IMR-90 (cell line): ENCODE measurements at places on chromosomes 11 and 22.

GRCh38 chr11:726278-727220 is 20.5 kb downstream of the EPS8L2 start:
- peak; percentile 26 for DNase-seq

- no peak for DNase-seq
These were observed 59.7 kb upstream of the BARX2 start for GRCh38 chr11:129315781-129316579.

- no peak for DNase-seq
These were observed 25.5 kb upstream of the AMPD3 start for GRCh38 chr11:10429526-10429925.

DNA sequence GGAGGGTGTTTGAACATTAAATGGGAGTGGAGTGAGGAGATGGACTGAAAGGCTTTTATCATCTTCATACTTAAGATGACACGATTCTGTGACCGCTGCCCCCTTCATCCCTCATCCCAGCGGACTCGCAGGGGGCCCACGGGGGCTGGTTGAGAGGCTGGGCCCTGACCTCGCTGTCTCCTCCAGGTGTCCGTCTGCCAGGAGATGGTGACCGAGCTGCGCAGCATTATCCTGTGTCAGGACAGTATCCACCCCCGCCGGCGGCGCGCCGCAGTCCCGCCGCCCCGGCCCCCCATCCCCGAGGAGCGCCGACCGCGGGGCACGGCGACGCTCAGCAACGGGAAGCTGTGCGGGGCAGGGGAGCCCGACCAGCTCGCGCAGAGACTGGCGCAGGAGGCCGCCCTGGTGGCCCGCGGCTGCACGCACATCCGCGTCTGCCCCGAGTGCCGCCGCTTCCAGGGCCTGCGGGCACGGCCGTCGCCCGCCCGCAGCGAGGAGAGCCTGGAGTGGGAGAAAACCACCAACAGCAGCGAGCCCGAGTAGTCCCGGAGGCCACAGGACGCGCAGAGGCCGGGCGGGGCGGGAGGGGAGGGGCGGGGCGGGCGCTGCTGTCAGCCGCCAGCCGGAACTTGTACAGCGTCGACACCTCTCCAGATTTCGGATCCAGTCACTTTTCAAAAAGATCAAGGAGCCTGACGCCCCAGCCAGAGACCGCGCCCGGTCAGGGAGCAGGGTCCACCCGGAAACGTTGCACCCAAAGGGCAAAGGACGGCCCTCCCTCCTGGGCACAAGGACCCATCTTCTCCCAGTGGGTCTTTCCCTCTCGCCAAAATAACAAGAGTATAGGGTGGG is 38.0 kb upstream of the TBCEL start:
- peak; percentile 29 for DNase-seq

- DNase-seq, result peak; percentile 43
These were observed 65.2 kb downstream of the ALX4 start for GRCh38 chr11:44244639-44245310.

GRCh38 chr22:24481641-24482040 is 13.5 kb upstream of the UPB1 start:
- DNase-seq, result no peak

GRCh38 chr11:123977731-123978347 is at the start of gene OR10S1:
TSS of gene OR10S1 (minus strand) at chr11:123977781. CDS start at chr11:123977664, 117 bp downstream.
- DNase-seq, result no peak

- peak; percentile 13 for DNase-seq
These were observed 14.4 kb downstream of the OVCH2 start for GRCh38 chr11:7691759-7692350.

DNA sequence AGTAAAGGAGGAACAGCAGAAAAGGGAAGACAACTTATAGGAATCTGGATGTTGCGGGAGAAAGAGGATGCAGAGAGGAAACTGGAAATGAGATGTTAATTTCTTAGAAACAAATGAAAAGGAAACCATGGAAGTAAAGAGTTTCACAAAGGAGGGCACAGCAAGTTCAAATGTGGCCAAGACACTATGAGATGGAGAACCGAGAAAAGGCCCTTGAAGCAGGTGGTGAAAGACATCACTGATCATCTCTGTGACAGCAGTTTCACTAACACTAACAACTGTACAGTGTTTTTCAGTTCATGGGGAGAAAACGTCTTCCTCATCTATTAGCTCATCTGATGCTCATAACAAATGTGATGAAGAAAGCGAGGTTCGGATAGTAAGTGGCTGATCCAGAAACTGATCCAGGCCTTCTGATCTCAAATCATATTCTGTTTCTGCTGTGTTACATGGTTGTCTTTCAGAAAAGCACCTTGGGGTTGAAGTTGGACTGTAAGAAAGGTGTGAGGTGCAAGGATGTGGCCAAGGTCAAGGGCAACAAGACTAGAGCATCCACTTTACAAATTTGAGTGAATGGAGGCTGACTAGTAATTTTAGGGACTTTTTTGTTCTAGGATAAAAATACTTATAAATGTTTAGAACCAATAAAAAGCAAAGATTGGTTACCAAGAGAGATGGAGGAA is 492.1 kb upstream of the CADM1 start:
- no peak for DNase-seq

- no peak for DNase-seq
These were observed 321.9 kb downstream of the MIAT start for GRCh38 chr22:26979294-26979693.

DNA sequence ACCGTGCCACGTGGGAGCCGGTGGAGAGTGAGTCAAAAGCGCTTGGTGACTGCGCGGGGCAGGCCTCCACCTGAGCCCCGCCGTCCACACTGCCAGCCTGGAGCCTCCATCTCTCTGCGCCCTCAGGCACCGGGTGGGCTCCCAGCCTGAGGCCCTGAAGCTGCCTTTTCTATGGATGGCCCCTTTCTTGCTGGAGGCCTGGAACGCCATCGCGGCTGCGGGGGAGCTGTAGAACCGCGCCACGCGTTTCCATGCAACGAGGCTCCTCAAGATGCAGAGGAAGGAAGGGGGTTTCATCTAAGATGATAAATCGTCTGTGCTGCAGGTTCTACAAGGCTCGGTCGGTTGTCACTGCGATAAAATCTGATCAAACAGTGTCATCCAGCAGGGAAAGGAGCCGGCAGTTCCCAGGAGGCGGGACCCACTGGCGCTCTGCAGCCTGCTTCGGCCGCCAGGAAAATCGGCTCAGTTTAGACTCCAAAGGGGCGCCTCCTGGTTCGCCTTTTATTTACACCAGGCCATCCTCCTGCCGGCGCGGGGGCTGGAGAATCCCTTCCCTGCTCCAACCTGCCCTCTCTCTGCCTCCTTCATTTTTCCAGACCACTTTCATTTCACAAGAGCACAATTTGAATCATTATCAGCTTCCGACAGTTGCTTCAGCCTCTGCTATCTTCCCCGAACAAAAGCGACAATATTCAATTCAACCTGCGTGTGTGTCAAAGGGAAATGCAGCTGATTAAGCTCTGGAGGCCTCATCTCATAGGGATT is 624.4 kb downstream of the BRD1 start:
- DNase-seq, result no peak

DNA sequence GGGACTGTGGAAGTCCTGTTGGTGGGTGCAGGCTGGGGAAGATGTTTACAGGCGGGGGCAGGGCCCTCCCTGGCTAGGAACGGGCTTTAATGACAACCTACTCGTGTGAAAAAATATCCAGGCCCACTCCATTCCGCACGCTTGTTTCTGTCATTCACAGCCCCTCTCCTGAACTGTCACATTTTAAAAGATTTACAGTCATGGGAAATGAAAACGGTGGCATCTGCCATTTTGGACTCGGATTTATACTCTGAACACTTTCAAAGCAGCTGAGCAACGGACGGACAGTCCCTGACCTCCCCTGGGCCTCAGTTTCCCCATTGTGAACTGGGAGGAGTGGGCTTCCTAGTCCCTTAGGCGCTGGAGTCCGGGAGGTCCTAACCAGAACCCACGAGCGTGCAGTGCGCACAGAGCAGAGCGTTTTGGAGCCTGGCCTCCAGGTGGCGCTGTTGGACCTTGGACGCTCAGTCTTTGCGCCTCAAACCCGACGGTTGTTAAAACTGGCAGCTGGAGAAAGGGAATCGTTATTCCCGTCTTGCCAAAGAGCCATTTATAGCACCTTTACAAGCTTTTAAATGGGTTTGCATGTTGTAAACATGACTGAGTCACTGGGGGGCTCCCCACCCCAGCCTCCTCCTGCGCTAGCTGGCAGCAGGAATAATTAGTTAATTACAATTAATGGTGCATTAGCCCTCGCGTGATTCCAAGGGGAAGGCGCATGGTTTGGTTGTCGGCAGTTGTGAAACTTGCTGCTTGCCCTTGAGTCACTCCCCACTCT is 75.3 kb downstream of the FBLN1 start:
- peak; percentile 73 for DNase-seq

- no peak for DNase-seq
These were observed at the start of gene JAML for GRCh38 chr11:118224511-118225188. TSS of gene JAML (minus strand) at chr11:118225011. CDS start at chr11:118214866, 10,145 bp downstream.

DNA sequence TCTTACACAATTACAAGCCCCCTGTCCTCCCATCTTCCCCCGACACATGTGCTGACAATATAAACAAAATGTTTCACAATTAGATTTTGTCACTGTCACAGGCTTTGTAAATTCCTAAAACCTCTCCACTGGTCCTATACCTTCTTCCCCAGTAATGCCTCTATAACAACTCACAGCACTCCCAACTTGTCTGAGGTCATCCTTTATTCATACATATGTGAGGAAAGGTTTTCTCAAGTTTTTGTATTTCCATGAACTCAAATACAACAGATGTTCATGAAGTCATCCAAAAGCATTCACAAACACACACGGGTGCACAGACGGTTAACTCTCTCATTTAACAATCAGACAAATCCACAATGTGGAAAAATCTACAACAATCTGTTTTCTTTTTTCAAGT is 1.9 kb downstream of the OR52H1 start:
- DNase-seq, result peak; percentile 88

- no peak for DNase-seq
These were observed 7.9 kb downstream of the LRRC75B start for GRCh38 chr22:24584871-24585411.

- no peak for DNase-seq
These were observed 2.4 kb upstream of the SMCO4 start for GRCh38 chr11:93545566-93545965.

GRCh38 chr11:87473174-87473573 is 435.4 kb downstream of the TMEM135 start:
- DNase-seq, result peak; percentile 97

GRCh38 chr11:25159341-25159740 is 662.5 kb downstream of the LUZP2 start:
- DNase-seq, result peak; percentile 30
